ENCODE measurements at places on chromosomes 7 and 10.

DNA sequence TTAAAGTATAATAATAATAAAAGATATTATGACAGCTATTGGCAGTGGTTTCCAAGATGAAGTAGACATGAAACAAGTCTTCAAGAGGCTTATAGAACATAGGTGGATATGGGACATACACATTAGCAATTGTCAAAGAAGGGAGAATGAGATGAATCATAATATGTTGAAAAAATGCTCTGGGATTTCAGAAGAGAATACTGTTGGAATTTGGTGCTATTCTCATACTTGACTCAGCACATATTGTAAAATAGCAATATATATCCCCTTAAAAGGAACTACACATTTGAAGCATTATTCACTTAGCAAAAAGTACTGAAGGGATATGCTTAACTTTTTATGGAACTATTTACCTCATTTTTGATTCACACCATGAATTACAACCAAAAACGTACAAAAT, 577.2 kb upstream of the PCDH15 start:
- no peak for DNase-seq

DNA sequence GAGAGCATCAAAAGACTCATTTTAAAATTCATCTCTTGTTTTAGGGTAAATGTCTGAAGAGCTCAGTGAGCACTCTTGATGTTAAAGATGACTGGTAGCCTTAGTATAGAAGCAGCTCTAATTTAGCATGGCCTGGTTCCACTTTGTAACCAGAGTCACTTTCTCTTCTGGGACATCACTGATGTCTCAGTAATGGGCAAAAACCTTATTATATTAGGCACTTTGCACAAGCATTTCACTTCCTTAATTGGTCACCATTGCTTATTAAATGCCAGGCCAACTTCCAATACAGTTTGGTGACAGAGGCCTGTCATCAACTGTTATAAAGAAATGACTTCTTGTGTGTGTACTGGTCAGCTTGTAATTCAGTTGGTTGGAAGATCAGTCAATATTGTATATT, 53.0 kb downstream of the STEAP1B start:
- no peak for DNase-seq

- peak; percentile 16 for DNase-seq
These were observed 363.9 kb downstream of the MALRD1 start for GRCh38 chr10:19412531-19412930.

- no peak for DNase-seq
These were observed 1.9 kb downstream of the ERV3-1 start for GRCh38 chr7:65004575-65004974.

DNA sequence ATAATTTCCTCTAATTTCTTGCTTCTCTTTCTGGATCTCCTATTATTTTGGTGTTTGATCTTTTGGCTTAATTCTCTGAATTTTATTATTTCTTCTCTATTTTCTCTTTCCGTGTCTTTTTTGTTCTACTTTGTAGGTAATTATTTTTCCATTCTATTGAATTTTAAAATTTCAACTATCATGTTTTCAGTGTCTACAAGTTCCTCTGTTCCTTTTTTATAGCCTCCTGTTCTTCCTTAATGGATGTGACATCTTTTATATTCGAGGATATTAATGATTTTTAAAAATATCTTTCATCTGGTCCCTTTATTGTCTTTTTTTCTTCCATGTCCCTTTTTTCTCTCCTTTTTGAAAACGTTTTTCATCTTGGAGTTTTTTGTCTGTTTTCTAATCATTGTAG, 11.1 kb downstream of the CDC123 start:
- no peak for DNase-seq

DNA sequence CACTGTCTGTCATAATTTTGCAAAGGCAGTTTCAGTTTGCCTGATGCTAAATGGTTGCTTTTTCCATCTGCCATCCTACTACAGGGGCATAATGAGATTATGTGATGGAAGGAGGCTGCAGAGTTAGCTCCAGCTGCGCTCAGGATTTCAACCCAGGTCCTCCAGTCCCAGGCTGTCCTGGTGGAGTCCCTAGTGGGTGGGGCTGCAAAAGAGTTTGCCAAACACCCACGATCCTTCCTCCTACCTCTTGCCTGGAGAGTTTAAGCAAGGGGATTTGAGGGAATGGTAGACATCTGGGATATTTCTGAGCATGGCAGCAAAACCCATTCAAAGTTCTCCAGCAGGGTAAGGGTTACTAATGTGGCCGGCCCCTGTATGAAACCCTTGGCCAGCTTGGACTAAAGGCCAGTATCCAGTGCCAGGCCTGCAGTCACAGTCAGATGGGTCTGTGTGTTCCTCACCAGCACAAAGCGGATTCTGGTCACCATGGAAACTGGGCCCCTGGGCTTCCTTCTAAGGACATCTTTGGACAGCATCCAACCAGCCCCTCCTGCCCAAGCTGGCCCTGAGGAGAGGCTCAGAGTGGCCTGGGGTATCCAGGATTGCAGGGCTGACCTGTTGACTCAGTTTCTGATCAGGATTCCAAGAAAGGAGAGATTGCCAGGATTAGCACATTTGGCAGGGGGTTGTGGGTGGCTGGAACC, 42.7 kb upstream of the CHST3 start:
- peak; percentile 20 for DNase-seq

- no peak for DNase-seq
These were observed 38.8 kb upstream of the ADO start for GRCh38 chr10:62765726-62766125.

- DNase-seq: no peak
These were observed 212.7 kb upstream of the GNAI1 start for GRCh38 chr7:79921976-79922375.

GRCh38 chr7:77651575-77652162, 44.6 kb upstream of the RSBN1L start:
- DNase-seq: no peak

DNA sequence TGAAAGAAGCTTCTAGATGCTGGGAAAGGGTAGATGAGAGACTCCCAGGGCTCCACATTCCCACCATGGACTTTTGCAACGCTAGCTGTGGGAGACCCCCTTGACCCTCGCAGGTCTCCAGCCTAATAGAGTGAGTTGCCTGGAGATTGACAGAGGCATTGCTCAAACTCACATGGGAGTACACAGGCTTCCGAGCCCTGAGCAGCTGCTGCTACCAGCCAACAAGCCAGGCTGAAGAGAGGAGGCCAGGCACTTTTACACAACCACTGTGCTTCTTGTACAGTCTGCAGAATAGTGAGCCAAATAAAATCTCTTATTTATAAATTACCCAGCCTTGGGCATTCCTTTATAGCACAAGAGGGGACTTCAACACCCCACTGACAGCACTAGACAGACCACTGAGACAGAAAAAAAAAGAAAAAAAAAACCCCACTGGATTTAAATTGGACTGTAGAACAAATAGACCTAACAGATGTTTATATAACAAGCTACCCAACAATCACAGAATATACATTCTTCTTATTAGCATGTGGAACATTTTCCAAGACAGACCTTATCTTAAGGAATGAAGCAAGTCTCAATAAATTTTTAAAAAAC, 146.2 kb downstream of the ZFAND4 start:
- no peak for DNase-seq

- no peak for DNase-seq
These were observed 31.2 kb downstream of the SMNDC1 start for GRCh38 chr10:110273474-110273873.

DNA sequence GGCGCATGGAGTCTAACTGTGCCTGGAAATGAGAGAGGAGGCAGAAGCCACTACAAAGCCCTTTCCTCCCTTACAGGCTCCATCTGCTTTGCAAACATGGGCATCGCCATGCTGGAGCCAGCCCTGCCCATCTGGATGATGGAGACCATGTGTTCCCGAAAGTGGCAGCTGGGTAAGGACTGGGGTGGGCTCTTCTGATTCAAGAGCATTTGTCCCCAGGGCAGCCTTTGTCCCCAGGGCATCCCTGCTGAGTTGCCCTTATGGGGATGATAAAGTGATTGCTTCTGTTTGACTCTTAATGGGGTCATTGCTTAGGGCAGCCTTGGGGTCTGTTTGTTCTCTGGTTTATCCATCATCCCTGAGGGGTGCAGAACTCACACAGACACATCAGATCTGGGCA, 16.8 kb downstream of the SLC18A2 start:
- peak; percentile 14 for DNase-seq

- no peak for DNase-seq
These were observed 91.3 kb upstream of the NPY start for GRCh38 chr7:24192691-24193090.

GRCh38 chr10:114749510-114749909, 72.1 kb upstream of the FHIP2A start:
- no peak for DNase-seq

GRCh38 chr7:82750007-82750406, 306.4 kb upstream of the CACNA2D1 start:
- DNase-seq: no peak

DNA sequence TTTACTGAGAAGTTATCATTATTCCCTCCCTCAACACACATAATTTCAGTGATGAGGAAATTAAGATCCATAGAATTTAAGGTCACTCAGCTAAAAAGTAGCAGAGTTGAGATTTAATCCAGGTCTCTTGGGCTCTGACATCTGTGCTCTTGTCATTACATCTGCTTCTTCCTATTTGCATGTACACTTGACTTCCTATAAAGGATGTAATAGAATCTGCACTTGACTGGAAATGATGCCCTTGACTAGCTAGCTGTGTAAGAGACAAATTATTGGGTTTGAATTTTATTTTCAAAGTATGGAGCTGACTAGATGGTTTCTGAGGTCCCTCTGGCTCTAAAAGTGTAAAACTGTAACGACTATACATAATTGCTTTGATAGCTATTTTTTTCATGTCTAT, 59.5 kb downstream of the AGK start:
- no peak for DNase-seq

DNA sequence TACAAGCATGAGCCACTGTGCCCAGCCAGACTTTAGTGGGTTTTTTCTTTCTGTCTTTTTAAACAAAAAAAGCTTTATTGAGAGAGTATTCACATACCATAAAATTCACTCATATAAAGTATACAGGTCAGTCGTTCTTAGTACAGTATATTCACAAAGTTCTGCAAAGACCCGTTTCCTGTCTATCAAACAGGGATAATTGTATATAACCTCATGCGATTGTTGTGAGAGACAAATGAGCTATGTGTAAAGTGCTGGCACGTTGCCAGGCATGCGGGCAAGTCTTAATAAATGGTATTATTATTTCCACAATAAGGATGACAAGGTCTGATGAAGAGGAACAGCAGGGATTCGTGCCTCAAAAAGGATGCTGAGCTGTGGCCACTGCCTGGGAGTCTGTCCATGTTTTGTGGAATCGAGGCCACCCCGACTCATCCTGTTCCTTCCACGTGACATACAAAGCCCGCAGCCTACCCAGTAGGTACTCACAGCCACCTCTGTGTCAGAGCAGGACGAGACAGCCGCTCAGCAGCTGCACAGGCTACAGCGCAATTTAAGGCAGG, 51.6 kb downstream of the SMKR1 start:
- DNase-seq: no peak

- no peak for DNase-seq
These were observed 28.3 kb downstream of the TBATA start for GRCh38 chr10:70756700-70757360.

DNA sequence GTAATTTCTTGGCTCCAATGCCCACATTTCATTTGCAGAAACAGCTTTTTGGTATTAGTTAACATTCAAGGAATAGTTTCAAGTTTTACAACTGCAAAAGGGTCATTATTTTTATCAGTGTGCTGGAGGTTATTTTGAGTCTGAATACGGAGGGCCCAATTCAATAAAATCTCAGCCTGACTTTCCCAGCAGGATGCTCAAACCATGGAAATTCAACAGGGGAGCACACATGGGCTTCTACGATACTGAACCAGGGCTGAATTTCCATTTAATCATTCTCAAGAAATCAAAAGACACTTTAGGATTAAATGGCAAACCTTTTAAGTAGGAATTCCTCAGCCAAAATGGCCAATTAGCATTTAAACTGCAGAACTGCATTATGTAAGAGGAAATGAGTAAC, 700.9 kb upstream of the ANKRD30A start:
- DNase-seq: no peak

DNA sequence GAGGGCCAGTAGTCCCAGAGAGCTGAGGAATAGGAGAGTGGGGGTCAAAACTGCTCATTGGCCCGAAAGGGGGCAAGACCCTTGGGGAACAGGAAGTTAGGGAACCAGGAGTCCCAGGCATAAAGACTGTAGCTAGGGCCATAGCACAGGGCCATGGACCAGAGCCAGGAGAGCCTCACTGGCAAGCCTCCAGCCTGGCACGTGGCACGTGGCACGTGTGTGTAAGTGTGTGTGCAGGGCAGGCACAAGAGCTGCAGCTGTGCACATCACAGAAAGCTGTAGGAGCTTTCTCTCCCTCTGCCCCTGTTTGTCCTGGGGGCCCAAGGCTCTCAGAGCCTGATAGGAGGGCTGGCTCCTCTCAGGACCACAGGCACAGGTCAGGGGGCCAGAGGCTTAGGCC, 47.8 kb upstream of the SLF2 start:
- DNase-seq: no peak

DNA sequence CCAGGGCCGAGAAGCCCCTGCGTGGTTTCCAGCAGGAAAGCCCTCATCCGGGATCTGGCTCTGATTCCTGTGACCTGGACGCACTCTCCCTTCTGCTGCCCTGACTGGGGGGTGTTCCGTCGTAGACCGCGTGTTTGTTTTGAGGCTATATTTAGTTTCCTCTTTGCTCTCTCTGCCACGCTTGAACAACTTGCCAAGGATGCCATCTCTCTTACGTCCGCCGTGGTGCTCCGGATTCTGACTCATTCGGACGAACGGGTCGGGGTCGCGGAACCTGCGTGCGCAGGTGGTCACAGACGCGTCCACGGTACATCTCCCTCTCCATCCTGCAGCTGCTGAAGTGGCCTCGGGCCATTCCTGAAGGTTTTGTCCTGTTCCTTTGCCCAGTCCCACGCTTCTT, 10.4 kb upstream of the SORCS3 start:
- no peak for DNase-seq

DNA sequence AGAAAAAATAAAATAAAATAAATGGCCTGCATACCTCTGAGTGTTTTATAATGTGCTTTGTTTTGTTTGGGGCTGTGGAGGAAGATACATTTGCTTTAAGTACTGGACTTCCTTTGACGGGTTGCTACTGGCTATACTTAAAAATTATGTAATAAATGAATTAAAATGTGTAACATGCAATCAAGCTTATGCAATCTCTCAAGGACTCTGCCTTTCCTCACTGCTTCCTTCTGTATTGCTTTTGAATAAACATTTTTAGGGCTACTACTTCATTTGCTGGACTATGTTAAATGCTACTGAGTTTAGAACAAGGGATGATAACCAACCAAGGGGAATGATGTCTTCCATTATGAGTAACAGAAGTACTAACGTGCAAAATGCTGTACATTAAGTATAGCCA, 91.6 kb downstream of the ETV1 start:
- DNase-seq: no peak

DNA sequence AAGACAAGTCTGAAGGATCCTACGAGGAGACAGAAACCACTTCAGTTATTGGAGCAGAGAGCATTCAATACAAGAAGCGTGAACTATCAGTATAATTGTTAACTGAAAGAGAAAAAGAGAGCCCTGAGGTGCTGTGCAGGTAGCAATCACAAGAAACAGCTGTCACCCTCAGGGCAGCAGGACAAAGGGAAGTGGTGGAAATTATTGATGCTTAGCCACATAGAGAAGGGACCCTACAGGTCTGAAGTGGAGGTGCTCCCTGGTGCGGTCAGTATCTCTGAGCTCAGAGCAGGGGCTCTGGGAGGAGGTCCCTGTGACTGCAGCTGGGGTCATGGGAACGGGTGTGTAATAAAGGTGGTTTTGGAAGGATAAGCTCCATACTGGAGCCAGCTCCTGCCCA, 97.8 kb upstream of the KLF6 start:
- no peak for DNase-seq

- DNase-seq: no peak
These were observed 123.6 kb downstream of the CCSER2 start for GRCh38 chr10:84452003-84452402.
